ENCODE measurements at places on chromosomes 1 and 21.
A peak's percentile ranks its signal among the peaks of the same experiment; 100 is the strongest.

- no peak for DNase-seq
These were observed 24.8 kb downstream of the S1PR1 start for GRCh38 chr1:101261623-101262022.

- peak; percentile 36 for DNase-seq
These were observed 46.7 kb upstream of the SARS1 start for GRCh38 chr1:109167001-109167506.

DNA sequence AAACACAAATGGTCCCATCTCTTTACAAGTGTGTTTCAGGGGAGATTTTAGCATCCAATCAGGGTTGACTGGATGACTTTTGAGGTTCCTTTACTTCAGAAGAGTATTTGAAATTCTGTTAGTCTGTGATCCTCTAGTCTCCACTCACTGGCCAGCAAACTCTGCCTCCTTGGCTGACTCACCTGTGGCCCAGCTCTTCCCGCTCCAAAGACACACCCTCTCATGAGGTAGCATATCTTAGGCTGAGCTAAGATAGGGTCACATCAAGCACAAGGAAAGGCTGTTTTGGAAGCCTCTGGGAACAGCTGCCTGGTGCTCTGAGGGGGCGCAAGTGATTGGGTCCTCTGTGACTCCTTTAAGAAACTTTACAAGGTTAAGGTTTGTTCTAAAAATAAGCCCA, 102.3 kb upstream of the FGGY start:
- no peak for DNase-seq

DNA sequence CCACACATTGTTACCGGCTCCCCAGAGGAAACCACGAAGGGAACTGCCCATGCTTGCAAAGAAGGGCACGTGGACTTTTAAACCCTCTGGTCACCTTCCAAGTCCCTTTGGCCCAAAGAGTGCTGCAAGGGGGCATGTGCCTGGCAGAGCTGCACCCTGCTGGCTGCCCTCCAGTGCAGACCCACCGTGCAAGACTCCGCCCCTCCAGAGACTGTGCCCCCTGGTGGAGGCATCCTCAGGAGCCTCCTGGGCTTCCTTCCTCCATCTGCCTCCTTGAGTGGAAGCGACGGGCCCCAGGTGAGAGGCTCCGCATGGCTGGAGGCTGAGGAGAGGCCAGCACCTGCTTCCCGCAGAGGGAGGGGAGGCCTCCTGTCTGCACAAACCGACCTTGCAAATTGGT, 100.6 kb downstream of the CRYAA start:
- no peak for DNase-seq
